Neural progenitor cell (in vitro differentiated cells): ENCODE measurements at places on chromosomes 2 and 18. TPM values are rescaled to one million over a fixed set of nuclear protein-coding genes. Genes with fewer than 3 reads are reported as not detected.

PCARE gene
- total RNA-seq: not detected in 2 replicates

- no peak for DNase-seq
- H3K27me3 ChIP-seq: no peaks in the 10 kb centered on the region
- H3K27ac ChIP-seq: no peak overlapping the region
- no peak overlapping the region for H3K4me3 ChIP-seq
- no peaks in the 10 kb centered on the region for H3K36me3 ChIP-seq
These were observed 78.6 kb downstream of the FAM228A start for GRCh38 chr2:24253303-24253919.

- H3K36me3 ChIP-seq: no peaks in the 10 kb centered on the region
- H3K4me1 ChIP-seq: no peaks in the 10 kb centered on the region
- no peak overlapping the region for H3K27ac ChIP-seq
- no peak overlapping the region for H3K4me3 ChIP-seq
- DNase-seq: no peak
These were observed 72.0 kb upstream of the FN1 start for GRCh38 chr2:215507836-215508235.

DNA sequence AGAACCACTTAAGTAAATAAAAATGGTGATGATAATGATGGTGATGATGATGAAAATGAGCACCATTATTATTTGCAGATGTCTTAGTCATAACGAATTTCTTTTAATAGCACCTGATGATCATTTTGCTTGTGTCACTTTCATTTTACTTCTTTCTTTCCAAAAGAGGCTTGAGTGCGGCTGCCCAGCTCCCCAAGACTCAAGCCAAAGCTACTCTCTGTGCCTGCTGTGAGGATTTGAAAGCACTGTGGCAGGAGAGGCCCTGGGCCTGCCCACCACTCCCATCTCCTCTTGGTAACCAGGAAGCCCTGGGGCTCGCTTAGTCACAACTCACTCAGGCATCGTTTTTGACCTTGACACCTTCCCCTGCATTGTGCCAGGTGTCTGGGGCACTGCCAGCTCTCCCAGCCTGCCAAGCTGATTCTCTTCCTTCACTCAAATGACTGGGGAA is 41.2 kb downstream of the RPL37A start:
- no peak for DNase-seq
- H3K36me3 ChIP-seq: no peaks in the 10 kb centered on the region
- H3K27me3 ChIP-seq: no peaks in the 10 kb centered on the region
- H3K4me3 ChIP-seq: no peak overlapping the region
- peaks cover 12% of the 10 kb centered on the region for H3K4me1 ChIP-seq

DNA sequence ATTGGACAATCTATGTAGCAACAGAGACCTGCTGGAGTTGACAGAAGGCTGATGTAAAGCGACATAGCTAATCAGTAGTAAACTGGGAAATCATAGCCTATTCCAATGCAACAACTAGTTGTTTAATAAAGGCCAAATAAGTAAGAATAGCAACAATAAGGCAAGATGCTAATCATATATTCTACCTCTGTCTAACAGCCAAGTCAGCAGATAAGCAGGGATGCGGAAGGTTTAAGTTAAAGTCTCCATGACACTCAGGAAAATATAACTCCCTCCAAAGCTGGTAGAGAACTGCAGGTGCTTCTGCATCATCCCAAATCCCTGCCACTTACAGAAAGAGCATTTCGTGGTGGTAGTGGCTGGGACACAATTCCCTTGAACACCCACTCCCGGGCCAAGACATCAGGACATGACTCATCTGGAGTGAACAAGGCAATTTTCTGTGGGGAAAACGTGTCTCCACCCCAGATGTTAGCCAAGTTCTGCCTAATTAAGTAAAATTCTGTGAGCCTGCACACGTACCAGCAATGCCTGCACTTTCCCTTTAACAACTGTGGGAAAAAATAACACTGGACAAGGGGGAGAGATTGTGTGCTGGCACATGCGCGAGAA is 413.6 kb upstream of the ID2 start:
- H3K27ac ChIP-seq: no peak overlapping the region
- no peak for DNase-seq
- peaks cover 23% of the 10 kb centered on the region for H3K4me1 ChIP-seq
- H3K36me3 ChIP-seq: no peaks in the 10 kb centered on the region

DNA sequence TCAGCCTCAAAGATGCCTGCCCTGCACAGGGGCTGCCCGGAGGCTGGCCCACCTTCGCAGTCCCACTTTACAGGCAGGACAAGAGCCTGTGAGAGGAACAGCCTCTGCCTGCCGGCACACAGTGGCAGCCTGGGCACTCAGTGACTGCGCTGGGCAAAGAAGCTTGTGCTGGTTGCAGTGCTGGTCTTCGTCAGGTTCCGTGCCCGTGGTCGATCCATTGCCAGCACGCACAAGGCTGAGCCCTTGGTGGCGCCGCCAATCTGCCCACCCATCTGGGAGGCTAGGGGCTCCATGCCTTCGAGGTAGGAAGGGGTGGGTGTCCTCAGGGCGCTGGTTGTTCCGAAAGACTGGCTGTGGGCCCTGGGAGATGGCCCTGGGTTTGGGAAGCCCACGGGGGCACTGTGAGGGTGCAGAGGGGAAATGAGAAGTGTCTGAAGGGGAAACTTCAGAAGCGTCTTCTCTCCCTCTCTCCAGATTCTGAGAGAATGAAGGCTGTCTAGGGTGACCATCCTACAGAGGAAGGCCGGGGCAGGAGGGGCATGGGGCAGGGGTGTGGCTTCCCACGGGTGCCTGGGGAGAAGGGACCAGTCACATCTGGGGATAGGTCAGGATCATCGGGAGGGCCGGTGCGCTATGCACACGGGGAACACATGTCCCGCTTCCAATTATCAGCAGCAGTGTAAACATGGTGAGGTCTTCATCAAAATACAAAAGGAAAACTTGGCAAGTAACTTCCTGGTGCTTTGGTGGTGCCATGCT is 49.1 kb upstream of the HS6ST1 start:
- no peak overlapping the region for H3K27ac ChIP-seq
- no peak overlapping the region for H3K4me3 ChIP-seq
- peaks cover 29% of the 10 kb centered on the region for H3K4me1 ChIP-seq
- no peak for DNase-seq

DNA sequence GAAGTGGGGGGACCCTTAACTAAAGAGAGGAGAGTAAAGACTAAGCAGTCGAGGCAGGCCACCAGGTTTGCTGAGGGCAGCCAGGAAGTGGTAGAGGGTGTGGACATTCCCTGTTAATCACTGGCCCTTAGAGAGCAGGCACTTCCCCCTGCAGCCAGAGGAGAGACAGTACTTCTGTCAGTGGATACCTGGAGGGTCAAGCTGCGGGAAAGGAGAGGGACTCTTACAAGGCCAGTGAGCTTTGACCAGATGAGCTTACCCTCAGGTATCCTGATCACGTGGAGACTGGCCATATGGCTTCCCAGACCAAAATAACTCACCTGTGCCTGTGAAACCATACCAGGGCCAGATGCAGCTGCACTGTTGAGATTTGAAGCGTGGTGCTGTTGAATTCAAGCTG is 28.6 kb downstream of the ITGA6 start:
- no peak for DNase-seq
- H3K36me3 ChIP-seq: no peaks in the 10 kb centered on the region
- peaks cover 68% of the 10 kb centered on the region for H3K4me1 ChIP-seq
- H3K27ac ChIP-seq: no peak overlapping the region
- no peaks in the 10 kb centered on the region for H3K27me3 ChIP-seq
- no peak overlapping the region for H3K4me3 ChIP-seq

GRCh38 chr2:105903051-105903674 is 158.5 kb downstream of the NCK2 start:
- no peaks in the 10 kb centered on the region for H3K27me3 ChIP-seq
- no peak overlapping the region for H3K27ac ChIP-seq
- H3K36me3 ChIP-seq: no peaks in the 10 kb centered on the region
- H3K4me3 ChIP-seq: no peak overlapping the region
- H3K4me1 ChIP-seq: no peaks in the 10 kb centered on the region

NPPC gene
- not detected in 2 replicates for total RNA-seq

DNA sequence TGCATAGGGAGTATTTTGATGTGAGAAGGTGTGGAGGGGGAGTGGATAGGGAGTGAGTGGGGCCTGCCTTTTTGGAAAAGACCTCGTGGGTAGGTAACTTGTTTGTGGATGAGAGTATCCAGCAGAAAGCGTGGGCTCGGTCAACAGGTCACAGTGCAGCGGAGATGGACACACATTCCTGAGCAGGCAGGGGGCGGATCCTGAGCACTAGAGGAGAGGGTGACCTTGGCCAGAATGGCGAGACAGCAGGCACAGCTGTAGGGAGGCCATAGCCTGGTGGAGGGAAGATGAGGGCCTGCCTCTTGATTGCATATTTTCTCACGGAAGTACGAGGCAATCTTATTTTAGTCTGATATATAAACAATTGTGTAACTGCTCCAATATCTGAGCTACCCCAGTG is 3.6 kb upstream of the MC2R start:
- no peaks in the 10 kb centered on the region for H3K27me3 ChIP-seq
- DNase-seq: no peak
- no peaks in the 10 kb centered on the region for H3K36me3 ChIP-seq
- H3K4me3 ChIP-seq: no peak overlapping the region
- H3K4me1 ChIP-seq: peaks cover 4% of the 10 kb centered on the region

GRCh38 chr18:22098563-22098989 is 70.8 kb upstream of the GATA6 start:
- DNase-seq: no peak
- H3K27me3 ChIP-seq: no peaks in the 10 kb centered on the region
- no peaks in the 10 kb centered on the region for H3K36me3 ChIP-seq
- no peak overlapping the region for H3K4me3 ChIP-seq
- H3K27ac ChIP-seq: no peak overlapping the region

GRCh38 chr2:65671670-65672242 is 239.4 kb upstream of the SPRED2 start:
- no peak for DNase-seq
- no peak overlapping the region for H3K27ac ChIP-seq
- no peak overlapping the region for H3K4me3 ChIP-seq
- no peaks in the 10 kb centered on the region for H3K27me3 ChIP-seq

DNA sequence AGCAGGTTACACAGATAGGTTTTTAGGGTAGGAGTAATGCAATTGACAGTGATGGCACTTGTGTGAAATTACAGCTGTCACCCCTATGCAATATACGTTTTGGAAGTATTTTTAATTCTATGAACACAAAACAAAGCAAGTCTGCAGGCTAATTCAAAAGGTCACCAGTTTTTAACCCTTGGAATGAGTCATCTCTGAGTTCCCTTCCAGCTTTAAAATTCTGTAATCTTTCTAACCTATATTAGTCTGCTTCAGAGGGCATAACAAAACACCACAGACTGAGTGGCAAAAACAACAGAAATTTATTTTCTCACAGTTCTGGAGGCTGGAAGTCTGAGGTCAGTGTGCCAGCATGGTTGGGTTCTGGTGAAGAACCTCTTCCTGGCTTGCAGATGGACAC is 596.9 kb upstream of the HNMT start:
- no peaks in the 10 kb centered on the region for H3K36me3 ChIP-seq
- no peaks in the 10 kb centered on the region for H3K4me1 ChIP-seq
- no peaks in the 10 kb centered on the region for H3K27me3 ChIP-seq
- H3K4me3 ChIP-seq: no peak overlapping the region
- H3K27ac ChIP-seq: no peak overlapping the region

DGUOK gene
- 79.0 and 85.5 TPM in 2 replicates for total RNA-seq

TRIM43 gene
- total RNA-seq: not detected in 2 replicates

GRCh38 chr18:50820901-50821520 is 1.2 kb upstream of the MRO start:
- DNase-seq: no peak
- no peaks in the 10 kb centered on the region for H3K36me3 ChIP-seq
- no peak overlapping the region for H3K4me3 ChIP-seq
- H3K27me3 ChIP-seq: no peaks in the 10 kb centered on the region
- no peak overlapping the region for H3K27ac ChIP-seq

GRCh38 chr18:79785831-79786230 is 11.9 kb upstream of the KCNG2 start:
- no peak overlapping the region for H3K27ac ChIP-seq
- H3K36me3 ChIP-seq: no peaks in the 10 kb centered on the region
- H3K4me1 ChIP-seq: peaks cover 4% of the 10 kb centered on the region
- H3K4me3 ChIP-seq: no peak overlapping the region
- DNase-seq: no peak

GRCh38 chr2:126846241-126846640 is 52.4 kb upstream of the TEX51 start:
- no peak for DNase-seq
- no peak overlapping the region for H3K4me3 ChIP-seq
- no peaks in the 10 kb centered on the region for H3K4me1 ChIP-seq
- no peaks in the 10 kb centered on the region for H3K36me3 ChIP-seq

TTC32 gene
- 21.3 and 27.9 TPM in 2 replicates for total RNA-seq
